NCI-H1105 treated with DMSO at 0.1 percent for 48 hours (cell line): ENCODE measurements at places on chromosomes 6 and 20.

DNA sequence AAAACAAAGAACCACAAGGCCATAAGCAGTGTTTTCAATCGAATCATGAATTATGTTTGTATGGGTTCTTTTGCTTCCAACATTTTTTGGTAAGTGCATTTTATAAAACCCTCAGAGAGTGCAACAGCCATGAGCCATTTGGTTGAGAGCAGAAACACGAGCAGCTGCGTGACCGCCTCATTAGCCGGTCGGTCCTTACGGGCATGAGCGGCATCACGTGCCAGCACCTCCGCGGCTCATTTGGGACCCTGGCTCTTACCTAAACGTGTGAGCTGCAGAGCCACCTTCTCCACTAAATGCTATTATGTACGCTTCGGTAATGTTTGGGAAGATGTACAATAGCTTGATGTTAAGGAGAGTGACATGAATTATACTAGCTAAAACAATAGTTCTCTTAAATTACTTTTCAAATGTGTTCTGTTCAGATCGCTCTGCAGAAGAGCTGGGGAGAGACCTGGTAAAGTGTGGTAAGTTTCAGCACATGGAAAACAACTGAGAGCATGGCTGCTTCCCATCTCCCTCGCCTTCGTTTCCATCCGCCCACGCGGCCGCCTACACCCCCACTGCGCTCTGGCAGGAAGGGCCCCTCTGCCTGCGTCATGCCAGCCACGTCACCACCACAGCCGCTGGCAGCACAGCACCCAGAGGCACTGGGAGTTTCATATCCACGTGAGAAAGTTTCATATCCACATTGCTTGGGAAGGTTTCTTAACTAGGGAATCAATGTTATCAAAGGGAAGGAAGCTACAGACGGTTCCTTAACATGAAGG, 23.7 kb upstream of the PDE10A start:
- no peak for DNase-seq

DNA sequence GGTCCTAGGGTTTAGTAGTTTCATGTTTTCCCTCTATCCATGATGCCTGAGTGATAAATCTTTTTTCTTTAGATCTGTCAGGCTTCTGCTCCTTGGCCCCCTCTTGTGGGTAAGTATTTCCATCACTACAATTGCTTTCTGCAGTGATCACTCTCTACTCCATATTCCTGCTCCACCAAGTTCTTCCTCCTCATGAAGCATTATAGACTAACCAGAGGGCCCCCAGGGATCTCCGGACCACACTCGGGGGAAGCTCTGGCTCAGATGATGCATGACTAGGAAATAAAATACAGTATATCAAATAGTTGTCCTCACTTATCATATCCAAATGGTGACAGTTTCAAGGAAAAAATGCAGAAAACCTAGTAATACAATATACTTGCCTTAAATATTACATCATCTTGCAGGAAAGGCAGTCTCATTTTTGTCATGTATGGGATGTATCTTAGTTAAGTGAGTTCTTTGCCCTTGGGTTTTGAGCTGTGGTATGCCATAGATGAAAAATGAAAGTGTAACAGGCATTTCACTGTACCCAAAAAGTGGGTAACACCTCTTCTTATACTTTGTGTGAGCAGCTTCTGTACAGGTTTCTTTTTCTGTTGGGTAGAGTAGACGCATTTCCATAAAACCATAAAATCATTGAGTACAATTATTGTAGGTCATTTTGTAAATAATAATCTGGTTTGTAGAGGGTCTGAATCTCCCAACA, 200.9 kb upstream of the EYA4 start:
- DNase-seq, result peak; percentile 4

- no peak for DNase-seq
Observed at GRCh38 chr20:1474817-1475603, 8.4 kb upstream of the NSFL1C start.

DNA sequence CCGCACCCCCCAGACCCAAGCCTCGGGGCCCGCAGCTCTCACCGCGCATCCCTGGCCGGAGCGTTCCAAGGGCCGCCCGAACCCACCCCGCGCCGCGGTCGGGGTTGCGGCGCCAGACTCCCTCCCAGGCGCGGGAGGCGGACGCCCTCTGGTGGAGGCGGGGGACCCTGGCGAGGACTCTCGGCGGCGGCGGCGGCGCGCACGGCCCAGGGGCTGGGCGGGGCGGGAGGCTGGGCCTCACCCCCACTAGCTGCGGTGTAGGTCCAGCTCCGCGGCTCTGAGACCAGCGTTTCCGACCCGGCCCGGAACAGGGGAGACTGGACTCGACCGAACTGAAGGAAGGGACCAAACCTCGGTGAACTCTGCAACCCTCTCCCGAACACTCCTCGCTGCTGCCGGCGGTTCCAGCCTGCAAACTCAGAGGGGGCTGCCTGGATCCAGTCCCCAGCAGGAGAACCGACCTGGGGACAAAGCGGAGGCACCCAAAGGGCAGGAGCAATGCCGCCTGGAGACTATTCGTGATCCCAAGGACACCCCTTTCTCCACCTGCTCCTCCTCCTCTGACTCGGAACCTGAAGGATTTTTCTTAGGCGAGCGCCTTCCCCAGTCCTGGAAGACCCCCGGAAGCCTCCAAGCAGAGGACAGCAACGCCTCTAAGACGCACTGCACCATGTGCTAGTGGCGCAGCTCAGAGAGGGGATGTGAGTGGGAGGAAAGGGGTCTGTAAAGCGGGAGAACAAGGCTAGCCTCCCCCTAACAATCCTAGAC, 859 bp upstream of the TOMM6 start:
- DNase-seq, result peak; percentile 63

DNA sequence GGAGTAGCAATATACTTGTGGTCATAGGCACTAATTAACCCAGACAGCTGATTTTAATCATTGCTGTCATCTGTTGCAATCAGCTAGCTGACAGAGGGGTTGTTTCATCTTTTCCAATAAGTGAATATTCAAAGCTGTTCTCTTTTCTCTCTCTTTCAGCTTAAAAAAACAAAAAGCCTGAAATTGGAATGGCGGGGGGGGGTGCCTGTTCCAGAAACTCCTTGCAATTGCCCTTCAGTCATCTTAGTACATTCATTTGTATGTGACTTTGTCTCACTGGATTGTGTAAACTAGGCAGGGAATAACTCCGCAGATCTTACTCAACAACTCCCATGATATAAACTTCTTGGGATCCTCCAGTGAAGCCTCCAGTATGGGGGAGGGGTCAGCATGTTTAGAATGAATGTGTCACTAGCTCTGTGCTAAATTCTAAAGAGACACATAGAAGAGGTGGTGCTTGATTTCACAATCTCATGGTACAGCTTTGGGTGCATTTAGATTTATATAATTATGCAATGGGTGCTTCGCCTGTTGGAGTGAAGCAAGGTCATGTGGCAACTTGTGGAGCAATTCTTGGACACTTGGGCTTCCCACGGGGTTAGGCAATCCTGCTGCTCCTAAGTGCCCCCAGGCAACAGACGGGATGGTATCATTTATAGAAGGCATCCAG, 40.1 kb downstream of the SLC24A3 start:
- no peak for DNase-seq

DNA sequence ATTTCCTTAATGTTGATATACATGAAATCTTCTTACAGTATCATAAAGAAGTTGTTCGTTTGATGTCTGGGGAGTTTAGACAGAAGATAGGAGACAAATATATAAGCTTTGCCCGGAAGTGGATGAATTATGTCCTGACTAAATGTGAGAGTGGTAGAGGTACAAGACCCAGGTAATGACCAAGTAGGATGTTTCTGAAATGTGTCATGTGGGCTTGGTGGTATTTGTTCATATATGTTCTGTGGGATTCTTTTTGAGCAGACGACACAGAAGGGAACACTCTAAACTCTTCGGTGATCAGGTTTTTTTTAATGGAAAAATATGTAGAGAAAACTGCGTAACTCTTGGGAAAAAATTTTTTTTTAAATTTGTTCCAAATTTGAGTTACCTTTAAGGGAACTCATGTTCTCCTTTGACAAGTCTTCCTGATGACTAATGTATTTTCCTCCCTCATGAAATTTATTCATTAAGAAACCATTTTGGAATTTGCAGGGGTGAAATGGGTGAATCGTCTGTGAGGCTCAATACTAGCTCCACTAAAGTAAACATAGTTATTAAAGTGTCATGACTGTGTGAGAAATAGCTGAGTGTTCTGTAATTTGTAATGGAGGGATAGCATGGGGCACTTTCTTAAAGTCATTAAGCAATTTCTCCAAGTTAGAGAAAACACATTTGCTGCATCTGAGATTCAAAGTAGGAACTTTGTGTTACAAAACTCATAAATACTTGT, 100.6 kb downstream of the MAP3K4 start:
- no peak for DNase-seq

- DNase-seq, result no peak
Observed at GRCh38 chr6:134908906-134909516, 40.9 kb downstream of the ALDH8A1 start.

GRCh38 chr20:45945678-45946148, 11.2 kb downstream of the PCIF1 start:
- DNase-seq, result no peak

DNA sequence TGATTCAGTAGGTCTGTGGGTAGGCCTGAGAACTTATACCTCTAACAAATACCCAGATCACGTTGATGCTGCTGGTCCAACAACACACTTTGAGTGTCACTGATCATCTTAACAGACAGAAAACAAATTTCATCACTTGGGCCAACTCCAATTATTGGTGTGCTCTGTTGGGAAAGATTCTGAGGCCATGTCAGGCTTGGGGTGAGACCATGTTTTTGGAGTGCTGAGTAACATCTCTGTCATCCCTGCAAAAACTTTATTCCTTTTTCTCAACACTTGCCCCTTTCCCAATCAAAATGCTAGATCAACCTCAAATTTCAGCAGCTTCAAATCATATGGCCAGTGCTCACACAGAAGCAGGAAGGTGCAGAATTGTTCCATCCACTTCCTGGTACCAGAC, 108.8 kb upstream of the TENT5A start:
- no peak for DNase-seq

GRCh38 chr20:51759769-51760510, 8.2 kb downstream of the ATP9A start:
- DNase-seq, result no peak

DNA sequence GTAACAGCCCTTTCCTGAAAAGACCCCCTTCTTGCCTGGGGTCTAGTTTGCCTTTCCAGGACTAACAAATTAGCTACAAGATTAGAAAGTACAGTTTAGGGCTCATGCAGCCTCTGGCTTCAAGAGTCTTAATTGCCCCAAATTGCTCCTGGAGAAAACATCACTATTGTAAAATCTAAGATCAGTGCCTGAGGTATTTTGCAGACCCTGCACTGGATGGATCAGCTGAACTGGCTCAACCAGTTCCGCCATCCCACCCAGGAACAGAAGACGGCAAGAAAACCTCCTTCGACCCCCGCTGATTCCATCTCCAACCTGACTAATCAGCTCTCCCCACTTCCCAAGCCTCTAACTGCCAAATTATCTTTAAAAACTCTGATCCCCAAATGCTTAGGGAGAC, 236.5 kb upstream of the KCNG1 start:
- peak; percentile 10 for DNase-seq

- no peak for DNase-seq
Observed at GRCh38 chr6:106247293-106247692, 78.3 kb downstream of the ATG5 start.

DNA sequence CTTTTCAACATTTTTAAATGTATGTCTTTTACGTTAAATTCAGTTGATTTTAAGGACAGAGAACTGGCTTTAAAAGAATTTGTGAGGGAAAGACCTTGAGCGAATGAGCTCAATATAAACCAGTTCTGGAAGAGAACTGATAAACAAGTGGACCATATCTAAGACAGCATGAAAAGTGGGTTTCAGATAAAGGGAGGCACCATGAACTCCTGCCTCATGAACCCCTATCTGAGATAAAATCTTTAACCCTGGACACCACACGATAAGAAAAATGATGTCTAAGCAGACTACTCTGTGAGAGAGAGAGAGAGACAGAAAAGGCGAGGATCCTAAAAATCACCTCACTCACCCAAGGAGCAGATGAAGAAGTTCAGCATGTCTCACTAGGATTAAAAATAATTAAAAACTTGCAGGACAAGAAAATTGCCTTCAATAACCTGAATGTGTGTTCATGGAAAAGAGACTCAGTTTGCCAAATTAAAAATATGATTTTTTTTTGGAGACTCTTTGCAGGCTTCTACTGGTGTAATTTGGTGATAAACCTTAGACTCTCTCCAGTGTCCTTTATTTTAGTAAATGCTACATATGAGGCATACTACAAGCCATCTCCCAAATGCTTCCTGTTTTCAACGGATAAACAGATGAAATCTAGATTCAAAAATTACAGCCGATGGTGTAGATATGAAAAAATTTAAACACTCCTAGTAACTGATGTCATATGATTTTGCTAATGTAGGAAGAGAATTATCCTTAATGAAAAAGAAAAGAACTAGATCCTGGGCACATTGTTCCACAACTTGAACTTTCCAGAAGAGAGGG, 299.5 kb downstream of the ADGB start:
- no peak for DNase-seq

GRCh38 chr6:27593861-27594260, 121.0 kb upstream of the ZNF184 start:
- no peak for DNase-seq

GRCh38 chr6:149642829-149643580, 5.5 kb downstream of the KATNA1 start:
- DNase-seq, result no peak

GRCh38 chr20:39117491-39117890, 155.3 kb downstream of the DHX35 start:
- DNase-seq, result peak; percentile 28

DNA sequence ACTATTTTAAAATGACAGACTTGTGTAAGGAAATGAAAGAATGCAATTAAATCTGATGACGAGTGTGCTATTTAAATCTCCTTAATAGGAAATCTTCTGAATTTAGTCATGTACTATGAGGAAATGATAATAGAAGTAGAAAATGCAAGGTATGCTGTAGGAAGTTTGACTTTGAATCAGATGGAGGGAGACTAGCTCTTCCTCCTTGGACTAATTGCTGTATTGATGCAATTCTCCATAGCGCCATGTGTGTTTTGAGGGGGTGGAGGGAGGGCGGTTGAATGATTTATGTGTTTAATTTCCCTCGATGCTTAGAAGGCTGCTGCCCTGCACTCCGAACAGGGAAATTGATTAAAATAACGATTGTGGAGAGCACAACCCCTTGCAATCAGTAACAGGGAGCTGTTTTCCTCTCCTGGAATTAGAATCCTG, 214.4 kb upstream of the PRND start:
- DNase-seq, result no peak

DNA sequence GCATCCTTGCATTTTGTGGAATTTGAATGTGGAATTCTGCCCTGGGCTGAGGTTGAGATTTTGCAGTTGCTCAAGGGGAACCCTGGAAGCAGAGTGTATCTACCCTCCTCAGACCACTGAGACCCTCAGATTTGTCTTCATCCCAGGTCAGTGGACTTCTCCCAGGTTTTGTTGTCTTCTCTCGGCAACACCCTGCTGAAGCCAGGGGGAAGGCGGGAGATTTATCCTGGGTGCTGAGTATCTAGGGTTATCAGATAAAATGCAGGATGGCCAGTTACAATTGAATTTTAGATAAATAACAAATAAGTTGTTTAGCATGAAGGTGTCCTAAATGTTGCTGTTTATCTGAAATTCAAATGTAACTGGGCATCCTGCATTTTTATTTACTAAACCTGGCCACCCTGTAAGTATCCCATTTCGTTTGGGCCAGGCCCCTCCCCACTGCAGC, 43.0 kb downstream of the FGD2 start:
- DNase-seq, result no peak

- DNase-seq, result no peak
Observed at GRCh38 chr20:20566516-20566915, 145.9 kb downstream of the RALGAPA2 start.

- no peak for DNase-seq
Observed at GRCh38 chr6:139117734-139118133, 17.1 kb upstream of the HECA start.

GRCh38 chr20:35359335-35359950, 52.3 kb downstream of the UQCC1 start:
- DNase-seq, result no peak

- DNase-seq, result no peak
Observed at GRCh38 chr6:91509711-91510110, 922.8 kb upstream of the MAP3K7 start.
